Breast epithelium (tissue), 4 donors: ENCODE measurements at places on chromosomes 7 and 10. TPM values are rescaled to one million over a fixed set of nuclear protein-coding genes. Genes with fewer than 3 reads are reported as not detected.

OR2A12 gene
- total RNA-seq, result not detected

CCNY gene
- 36.1 TPM for total RNA-seq

CALCR gene
- total RNA-seq, result 0.15 TPM

SRGN gene
- 208 TPM for total RNA-seq

TMEM236 gene
- total RNA-seq, result 0.66 TPM

HSPA12A gene
- 13.2 TPM for total RNA-seq

HGF gene
- 15.7 TPM for total RNA-seq

CPEB3 gene
- 5.2 TPM for total RNA-seq

FAM13C gene
- total RNA-seq, result 17.8 TPM

SPDYE5 gene
- not detected for total RNA-seq

PLEKHS1 gene
- total RNA-seq, result not detected

CYP2C8 gene
- total RNA-seq, result 0.73 TPM

TFR2 gene
- total RNA-seq, result not detected

ASAH2 gene
- 0.33 TPM for total RNA-seq

CALML3 gene
- total RNA-seq, result not detected

PDE1C gene
- 3.2 TPM for total RNA-seq

CALML5 gene
- total RNA-seq, result 31.0 TPM

CYP3A5 gene
- total RNA-seq, result 8.5 TPM

SEMA4G gene
- 2.9 TPM for total RNA-seq

CFAP46 gene
- total RNA-seq, result 0.73 TPM

GPR141 gene
- total RNA-seq, result 0.88 TPM

ANXA8L1 gene
- 6.6 TPM for total RNA-seq

OAT gene
- 93.3 TPM for total RNA-seq

MACROH2A2 gene
- 19.5 TPM for total RNA-seq

MRLN gene
- not detected for total RNA-seq

GBX1 gene
- not detected for total RNA-seq

FKBP9 gene
- 236 TPM for total RNA-seq

HDAC9 gene
- 27.5 TPM for total RNA-seq

LRGUK gene
- 0.96 TPM for total RNA-seq

NEUROG3 gene
- not detected for total RNA-seq

NUTM2E gene
- total RNA-seq, result 0.73 TPM

KEL gene
- total RNA-seq, result 0.16 TPM

KIN gene
- total RNA-seq, result 5.9 TPM

NPC1L1 gene
- total RNA-seq, result 0.29 TPM

ZNF804B gene
- not detected for total RNA-seq

BRAF gene
- 42.1 TPM for total RNA-seq
